ENCODE measurements at places on chromosomes 1 and 21.

DNA sequence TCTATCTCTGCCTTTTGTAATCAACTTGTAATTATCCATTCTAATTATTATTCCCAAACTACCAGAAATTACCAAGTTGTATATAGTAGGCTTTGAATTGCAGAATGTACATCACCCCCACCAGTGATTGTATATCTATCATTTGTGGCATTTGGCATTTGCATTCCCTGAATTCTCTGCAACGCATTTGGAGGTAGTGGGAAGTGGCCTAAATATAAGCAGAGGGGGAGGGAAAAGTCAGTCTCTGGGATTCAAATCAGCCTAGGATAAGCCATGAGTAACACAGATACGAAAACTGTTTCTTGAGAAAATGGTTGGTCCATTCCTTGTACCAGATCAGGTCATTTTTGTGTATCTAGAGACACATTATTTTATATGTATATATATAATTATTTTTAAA is 20.7 kb downstream of the DDX20 start:
- no peak for DNase-seq

- DNase-seq: peak; percentile 33
These were observed 539 bp downstream of the ANP32E start for GRCh38 chr1:150235294-150235851.

GRCh38 chr1:151619489-151620093 is 7.7 kb downstream of the SNX27 start:
- no peak for DNase-seq

GRCh38 chr1:91725989-91726721 is 159.8 kb downstream of the TGFBR3 start:
- no peak for DNase-seq

DNA sequence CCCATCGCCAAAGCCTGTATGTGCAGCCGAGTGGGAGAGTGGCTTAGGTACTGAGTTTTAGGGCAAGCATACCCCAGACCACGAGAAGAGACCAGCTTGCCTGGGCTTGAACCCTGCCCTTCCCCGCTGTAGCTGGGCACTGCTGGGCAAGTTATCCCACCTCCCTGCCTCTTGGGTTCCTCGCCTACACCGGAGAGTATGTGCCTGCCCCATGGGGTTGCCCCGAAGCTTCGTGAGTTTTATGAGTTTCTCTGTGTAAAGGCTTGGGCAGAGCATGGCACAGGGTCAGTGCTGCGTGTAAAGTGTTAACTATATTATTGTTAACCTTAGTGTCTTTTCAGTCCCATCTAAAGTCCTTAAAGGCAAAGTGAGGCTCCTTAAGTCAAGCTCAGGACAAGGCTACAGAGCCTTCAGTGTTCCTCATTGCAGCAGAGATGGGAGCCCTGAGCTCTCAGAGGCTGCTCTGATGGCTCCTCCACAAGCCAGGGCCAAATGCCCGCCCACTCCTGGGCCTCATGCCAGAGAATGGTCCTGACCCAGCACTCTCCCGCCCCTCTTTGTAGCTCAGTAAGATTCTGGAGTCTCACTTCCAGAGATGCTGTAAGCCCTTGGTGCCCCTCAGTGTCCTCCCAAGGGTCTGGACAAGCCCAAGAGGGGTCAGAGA is 37.0 kb upstream of the KCNA10 start:
- DNase-seq: no peak

GRCh38 chr1:47231301-47232186 is 481 bp downstream of the TAL1 start:
- peak; percentile 92 for DNase-seq

GRCh38 chr1:170536924-170537551 is 5.1 kb downstream of the GORAB start:
- DNase-seq: no peak

- peak; percentile 50 for DNase-seq
These were observed 244.5 kb downstream of the NEGR1 start for GRCh38 chr1:72037745-72038343.

GRCh38 chr1:159170639-159171038 is 776 bp upstream of the CADM3 start:
- DNase-seq: no peak

- no peak for DNase-seq
These were observed 14.9 kb downstream of the EIF4G3 start for GRCh38 chr1:21161842-21162241.

GRCh38 chr1:203362720-203363025 is 11.8 kb upstream of the FMOD start:
- DNase-seq: no peak

DNA sequence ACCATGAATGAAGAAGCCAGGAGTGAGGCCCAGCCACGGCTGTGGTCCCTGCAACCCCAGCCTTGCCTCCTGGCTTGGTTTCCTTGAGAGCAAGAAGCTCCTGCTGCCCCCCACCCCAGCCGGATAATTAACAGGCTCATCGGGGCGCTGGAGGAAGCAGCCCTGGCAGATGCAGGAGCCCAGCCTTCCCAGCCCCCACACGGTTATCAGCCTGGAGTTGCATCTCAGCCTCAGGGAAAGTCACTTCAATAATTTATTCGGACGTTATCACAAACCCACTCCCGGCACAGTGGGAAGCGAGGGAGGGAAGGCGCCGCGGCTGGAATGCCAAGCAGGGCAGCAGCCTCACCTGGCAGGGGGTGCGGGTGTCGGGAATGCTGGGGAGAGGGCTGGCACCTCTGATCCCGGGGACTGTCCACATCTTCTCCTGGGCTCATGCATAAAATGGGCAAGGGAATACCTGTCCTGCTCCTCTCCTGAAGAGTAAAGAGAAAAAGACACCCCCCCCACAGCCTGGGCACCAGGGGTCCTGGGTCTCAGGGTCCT is 43.3 kb upstream of the LRP8 start:
- no peak for DNase-seq

- DNase-seq: no peak
These were observed 226.9 kb upstream of the DEPDC1 start for GRCh38 chr1:68723791-68724190.

GRCh38 chr1:18283601-18284385 is 176.2 kb downstream of the IGSF21 start:
- DNase-seq: no peak

- no peak for DNase-seq
These were observed 33.9 kb downstream of the LDLRAD2 start for GRCh38 chr1:21845646-21846641.

Data from KBM-7 (cell line).